Stimulated activated CD4-positive, alpha-beta T cell treated with anti-CD3 and anti-CD28 coated beads, Interleukin-2, amount 100 ng/mL, for 4 hours (primary cell): ENCODE measurements at places on chromosomes 4 and X.

DNA sequence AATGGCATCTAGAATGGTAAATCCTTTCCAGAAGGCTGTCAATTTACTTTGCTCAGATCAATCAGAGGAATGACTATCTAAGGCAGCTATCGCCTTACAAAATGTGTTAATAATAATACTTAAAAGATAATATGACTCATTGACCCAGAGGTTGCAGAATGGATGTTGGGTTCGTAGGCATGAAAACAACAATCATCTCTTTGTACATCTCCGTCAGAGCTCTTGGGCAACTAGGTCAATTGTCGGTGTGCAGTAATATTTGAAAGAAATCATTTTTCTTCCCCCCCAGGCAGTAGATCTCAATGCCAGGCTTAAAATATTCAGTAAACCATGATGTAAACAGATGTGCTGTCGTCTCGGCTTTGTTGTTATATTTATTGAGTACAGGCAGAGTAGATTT lies 165.1 kb downstream of the CAMK2D start:
- no peak for DNase-seq

DNA sequence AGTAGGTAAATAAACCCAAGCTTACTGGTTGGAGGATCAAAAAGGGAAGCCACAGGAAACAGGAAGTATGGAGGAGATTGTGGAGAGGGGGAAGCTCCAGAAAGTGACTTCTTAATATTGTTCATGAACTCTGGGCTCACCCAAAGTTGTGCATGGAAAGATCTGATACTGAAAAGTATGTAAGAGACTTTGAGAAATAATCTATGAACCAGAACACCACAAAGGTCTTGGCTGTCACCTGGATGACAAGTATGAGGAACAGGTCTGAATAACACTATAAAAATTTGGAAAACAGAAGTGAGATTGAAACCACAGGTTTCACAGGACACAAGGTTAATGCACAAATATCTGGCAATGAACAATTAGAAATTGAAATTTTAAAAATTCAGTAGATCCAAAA lies 567.4 kb downstream of the INPP4B start:
- DNase-seq: no peak

DNA sequence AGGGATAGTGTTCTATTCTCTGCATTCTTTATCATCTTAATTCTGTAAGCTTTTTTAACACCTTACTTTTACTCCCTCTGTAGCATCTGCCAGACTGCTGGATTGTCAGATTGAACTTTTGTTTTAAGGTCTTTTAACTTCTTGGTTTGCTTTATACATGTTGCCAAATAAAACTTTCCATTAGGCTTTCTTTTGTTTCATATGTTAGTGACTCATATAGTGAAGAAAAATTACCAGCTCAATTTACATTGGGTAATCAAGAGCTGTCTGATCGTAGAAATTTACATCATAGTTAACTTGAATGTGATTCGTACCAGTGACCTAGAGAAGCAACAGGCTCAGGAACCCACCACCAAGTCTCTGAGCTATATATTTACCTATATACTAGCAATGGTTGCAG lies 28.5 kb upstream of the KLHL4 start:
- DNase-seq: no peak

GRCh38 chr4:108383157-108383556 lies 214.4 kb upstream of the LEF1 start:
- DNase-seq: no peak

DNA sequence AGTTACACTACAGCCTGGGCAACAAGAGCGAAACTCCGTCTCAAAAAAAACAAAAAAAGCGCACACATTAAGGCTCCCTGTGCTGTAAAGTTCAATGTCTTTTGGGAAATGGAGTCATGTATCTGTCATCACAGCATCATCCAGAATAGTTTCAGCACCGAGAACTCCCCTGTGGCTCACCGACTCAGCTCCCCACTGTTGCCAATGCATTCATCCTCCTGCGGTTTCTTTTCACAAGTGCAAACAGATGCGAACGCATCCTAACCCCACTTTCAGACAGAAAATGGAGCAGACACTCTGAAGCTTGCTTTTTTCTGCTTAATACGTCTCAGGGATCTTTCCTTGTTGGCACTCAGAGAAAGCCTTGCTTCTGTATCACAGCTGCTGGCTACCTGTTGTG lies 13.8 kb upstream of the SH3TC1 start:
- DNase-seq: no peak

GRCh38 chr4:148454835-148455234 lies 12.6 kb upstream of the NR3C2 start:
- DNase-seq: no peak

GRCh38 chr4:10371869-10372471 lies 85.3 kb downstream of the ZNF518B start:
- no peak for DNase-seq

DNA sequence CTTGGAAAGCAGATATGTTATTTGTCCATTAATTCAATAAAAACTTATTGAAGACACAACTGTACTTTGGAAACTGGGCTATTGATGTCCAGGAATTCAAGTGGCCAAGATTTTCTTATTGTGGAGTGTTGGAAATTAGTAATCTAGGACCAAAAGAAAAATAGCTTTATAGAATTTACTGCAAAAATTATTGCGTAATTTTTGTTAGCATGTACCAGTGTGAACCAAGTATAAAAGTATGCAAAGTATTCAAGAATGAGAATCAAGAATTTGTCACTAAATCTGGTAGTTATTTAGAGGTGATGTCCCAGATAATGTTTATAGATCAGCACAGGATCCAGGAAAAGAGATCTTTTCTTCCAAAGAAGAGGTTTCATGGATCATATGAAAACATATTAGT lies 468.9 kb upstream of the CTSO start:
- no peak for DNase-seq

DNA sequence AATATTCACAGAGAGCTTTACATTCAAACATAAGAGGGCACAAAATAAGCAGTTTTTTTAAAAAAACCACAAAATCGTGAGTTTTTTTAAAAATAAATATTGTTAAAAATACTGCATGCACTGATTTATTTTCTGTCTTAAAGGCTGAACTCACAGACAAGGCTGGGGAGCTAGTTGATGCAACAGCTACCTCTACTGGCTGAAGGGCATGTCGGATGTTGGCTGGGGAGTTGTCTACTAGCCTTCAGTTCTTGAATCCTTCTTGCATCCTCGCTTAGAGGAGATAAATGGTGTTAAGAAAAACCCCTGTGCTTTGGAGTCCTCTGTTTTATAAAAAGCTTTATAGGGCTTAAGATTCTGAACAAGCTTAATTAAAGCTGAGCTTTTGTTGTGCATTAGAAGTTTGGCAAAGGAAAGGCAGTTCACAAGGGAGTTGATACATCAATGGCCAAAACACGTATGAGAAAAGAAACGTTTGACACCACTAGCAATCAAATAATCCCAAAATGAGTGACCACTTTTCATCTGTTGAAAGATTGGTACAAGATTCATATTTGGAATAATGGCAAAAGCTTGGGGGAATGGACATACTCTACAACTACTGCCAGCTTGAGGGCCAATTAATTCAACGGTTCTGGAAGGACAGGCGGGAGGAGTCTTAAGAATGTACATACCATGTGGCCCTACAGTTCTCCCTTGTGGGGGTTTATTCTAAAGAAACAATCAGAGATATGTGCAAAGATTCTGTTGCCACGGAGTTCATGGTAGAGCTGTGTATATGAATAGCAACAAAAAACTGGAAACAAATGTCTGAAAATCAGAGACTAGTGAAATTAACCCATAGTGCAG lies 94.7 kb downstream of the SEL1L3 start:
- DNase-seq: no peak

- DNase-seq: no peak
Observed at GRCh38 chr4:52957220-52957686, 95.1 kb downstream of the RASL11B start.

- DNase-seq: no peak
Observed at GRCh38 chrX:25108481-25108880, 92.7 kb upstream of the ARX start.

DNA sequence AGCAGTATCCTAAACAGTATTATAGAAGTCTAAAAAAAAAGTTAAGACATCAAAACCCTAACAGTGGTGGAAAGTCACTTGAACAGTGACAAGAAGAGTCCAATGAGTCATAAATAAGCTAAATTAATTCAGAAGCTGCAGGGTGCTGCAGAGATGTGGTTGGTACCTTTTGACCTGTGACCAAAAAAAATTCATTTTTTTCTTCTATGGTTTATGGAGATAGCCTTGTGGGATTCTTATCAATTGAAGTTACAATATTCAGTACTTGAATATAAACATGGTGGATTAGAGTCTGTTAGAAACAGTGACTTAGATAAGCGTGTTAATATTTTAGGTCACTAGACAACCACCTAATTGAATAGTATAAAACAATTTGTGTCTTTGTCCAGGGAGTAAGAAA lies 35.4 kb downstream of the CCSER1 start:
- no peak for DNase-seq

DNA sequence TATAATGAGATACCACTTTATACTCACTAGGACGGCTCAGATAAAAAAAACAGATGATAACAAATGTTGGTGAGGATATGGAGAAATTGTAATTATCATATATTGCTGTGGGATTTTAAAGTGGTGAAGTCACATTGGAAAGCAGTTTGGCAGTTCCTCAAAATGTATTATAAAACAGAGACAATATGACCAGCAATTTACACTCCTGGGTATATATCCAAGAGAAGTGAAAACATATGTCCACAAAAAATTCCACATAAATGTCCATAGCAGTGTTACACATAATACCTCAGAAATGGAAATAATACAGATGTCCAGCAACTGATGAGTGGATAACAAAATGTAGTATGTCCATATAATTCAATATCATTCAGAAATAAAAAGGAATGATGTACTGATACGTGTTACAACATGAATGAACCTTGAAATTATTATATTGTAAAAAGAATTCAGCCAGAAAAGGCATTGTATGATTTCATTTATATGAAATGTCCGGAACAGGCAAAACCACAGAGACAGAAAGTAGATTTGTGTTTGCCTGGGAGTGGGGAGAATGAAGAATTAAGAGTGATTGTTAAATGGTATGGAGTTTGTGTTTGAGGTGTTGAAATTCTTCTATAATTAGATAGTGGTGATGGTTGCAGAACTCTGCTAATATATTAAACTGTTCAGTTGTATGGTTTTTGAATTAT lies 220.9 kb downstream of the SLC7A11 start:
- no peak for DNase-seq

DNA sequence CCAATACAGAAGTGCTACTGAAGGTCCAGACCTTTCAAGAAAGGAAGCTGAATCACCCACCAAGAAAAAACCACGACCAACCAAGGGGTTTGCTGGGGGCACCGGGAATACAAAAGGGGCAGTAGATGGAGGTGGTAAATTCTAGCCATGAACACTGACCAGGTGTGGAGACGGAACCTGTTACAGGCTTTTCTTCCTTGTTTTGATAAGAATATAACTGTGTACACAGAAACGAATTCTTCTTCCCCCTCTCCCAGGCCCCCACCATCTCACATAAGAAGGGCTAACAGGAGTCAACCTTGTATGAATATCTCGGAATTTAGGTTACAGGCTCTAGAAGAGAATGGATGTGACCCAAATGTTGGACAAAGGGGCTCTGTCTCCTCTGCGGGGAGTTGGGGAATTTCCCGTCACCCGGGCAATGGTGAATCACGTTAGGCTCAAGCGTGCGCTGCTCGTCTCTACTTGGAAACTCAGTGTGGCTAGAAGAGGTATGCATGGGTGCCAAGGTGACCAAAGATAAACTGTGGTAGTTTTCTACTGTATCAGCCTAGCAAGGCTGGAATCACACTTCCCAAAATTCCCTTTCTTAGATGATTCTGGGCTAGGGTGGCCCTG lies 87.0 kb downstream of the AFAP1 start:
- DNase-seq: no peak

GRCh38 chr4:137705171-137705783 lies 173.0 kb upstream of the PCDH18 start:
- DNase-seq: no peak

DNA sequence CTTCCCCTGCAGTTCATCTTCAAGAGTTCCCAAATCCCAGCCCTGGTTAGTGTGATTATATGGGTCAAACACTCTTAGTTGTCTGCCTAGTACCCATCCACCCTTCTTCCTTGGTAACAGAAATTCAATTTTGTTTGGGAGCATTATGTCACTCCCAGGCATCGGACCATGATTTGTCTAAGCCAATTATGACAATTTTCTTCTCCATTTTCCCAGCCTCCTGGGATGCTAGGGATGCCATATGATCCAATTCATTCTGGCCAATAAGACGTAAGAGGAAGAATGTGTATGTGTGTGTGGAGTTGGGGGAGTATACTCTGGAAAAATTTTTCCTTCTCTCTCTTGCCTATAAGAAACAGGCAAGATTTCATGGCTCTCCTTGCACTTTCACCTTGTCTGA lies 465.9 kb downstream of the MID1IP1 start:
- DNase-seq: no peak

DNA sequence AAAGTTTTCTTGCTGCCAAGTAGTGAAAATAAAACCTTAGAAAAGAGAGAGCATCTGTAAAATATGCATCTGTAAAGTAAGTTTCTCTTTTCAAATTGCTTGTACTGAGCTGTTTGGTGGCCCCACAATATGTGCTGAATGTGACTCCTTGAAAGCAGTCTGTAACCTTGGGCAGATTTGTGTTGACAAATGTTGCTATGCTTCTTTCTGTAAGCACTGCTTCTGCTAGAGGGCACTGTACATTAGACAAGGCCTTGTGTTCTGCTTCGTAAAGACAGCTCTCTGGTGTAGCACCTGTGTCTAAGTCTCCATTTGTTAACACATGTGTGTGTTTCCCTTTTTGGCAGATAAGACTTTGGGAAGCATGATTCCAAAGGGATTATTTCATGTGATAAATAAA lies 56.6 kb upstream of the NRK start:
- no peak for DNase-seq

- DNase-seq: no peak
Observed at GRCh38 chr4:180314972-180315371, 1928.2 kb upstream of the TENM3 start.

- DNase-seq: no peak
Observed at GRCh38 chr4:113645771-113646441, 115.6 kb downstream of the CAMK2D start.

GRCh38 chr4:55635741-55636655 lies at the start of gene NMU:
Gene NMU (minus strand): TSS chr4:55636298. CDS start chr4:55636192, 106 bp downstream.
- DNase-seq: no peak

- no peak for DNase-seq
Observed at GRCh38 chr4:105624530-105624929, 72.1 kb downstream of the ARHGEF38 start.

GRCh38 chr4:168498251-168498650 lies 1.4 kb downstream of the PALLD start:
- DNase-seq: no peak

- no peak for DNase-seq
Observed at GRCh38 chrX:65997978-65998717, 41.7 kb downstream of the VSIG4 start.

- DNase-seq: no peak
Observed at GRCh38 chrX:9557091-9557490, 92.2 kb downstream of the TBL1X start.

- DNase-seq: no peak
Observed at GRCh38 chrX:101950581-101950980, 18.8 kb upstream of the ZMAT1 start.

GRCh38 chr4:169159624-169160171 lies 111.1 kb downstream of the SH3RF1 start:
- no peak for DNase-seq

DNA sequence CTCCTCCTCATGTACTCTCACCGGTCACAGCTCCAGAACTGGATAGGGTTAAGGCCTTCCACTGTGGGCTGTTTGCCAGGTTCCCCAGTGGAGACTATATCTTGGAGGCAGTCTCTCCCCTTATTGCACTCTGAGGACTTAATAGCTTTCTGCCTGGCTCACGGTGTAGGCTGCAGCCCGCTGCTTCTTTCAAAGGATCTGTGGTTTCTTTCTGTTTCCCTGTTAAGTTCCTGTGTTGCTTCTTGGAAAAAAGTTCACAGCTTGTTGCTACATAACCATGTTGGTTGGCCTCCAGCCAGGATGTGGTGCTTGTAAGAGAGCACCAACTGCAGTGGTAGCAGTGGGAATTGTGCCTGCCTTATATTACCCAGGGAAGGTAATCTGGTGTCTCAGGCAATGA lies 24.9 kb upstream of the ZDHHC15 start:
- DNase-seq: no peak
